ENCODE measurements at places on chromosomes 2 and 18.

GRCh38 chr2:45932278-45932975 is 281.0 kb downstream of the PRKCE start:
- DNase-seq, result no peak

DNA sequence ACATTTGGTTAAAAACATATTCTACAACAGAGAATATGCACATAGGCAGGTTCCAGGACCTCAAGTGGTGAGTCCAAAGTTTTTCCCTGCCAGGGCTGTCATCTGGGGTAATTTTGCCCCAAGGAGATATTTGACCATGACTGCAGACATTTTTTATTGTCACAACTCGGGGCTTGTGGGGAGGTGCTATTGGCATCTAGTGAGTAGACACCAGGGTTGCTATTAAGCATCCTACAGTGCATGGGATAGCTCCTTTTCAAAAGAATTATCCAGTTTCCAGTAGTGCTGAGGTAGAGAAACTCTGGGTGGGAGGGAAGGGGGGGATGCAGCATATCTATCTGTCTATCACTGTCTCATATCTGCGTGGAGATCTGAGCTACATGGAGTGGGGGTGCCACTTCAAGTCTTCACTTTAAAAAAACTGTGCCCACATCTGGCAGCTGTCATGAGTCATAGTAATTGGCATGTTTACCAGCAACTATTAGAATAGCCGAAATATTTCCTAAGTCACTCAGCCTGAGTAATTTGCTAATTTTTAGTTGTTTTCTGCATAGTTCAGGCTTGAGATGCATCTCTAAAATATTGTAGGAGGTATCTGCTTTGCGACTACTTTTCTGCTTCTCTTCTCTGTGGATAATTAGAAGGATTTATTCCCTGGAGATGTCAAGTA is 254.0 kb upstream of the RBMS1 start:
- no peak for DNase-seq

DNA sequence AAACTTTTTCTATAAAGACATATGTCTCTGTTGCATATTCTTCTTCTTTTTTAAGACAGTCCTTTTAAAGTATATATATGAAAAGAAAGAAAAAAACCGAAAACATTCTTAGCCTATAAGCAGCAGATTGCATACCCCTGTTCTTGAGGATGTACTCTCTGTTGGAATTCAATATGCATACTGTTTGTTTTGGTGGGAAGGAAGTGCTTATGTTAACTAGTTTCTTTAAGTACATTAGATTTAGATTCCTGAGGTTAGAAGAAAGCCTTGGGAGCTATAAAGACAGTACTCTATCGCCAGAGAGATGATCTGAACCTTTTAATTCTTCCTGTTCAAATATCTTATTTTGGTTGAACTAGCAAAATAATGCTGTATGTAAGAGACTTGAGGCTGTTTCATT is 46.8 kb upstream of the TBR1 start:
- DNase-seq, result no peak

DNA sequence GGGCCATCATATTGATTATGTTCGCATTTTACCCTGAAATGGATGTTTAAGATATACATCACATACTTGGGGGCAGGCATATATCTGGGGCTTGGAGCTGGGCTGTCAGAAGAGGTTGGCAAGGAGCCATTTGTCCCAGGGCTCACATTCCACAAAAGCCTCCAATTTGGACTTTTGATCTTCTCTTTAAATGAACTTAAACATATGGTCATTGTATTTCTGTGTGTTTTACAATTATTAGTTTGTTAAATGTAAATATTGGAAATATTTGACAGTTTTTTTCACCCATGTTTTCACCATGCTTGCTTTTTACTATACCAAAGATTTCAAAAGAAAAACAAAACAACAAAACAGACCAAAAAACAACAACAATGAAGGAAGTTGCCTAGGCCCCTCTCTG is 165.8 kb upstream of the MEIS1 start:
- no peak for DNase-seq

GRCh38 chr2:182824767-182825158 is 41.7 kb downstream of the FRZB start:
- no peak for DNase-seq

DNA sequence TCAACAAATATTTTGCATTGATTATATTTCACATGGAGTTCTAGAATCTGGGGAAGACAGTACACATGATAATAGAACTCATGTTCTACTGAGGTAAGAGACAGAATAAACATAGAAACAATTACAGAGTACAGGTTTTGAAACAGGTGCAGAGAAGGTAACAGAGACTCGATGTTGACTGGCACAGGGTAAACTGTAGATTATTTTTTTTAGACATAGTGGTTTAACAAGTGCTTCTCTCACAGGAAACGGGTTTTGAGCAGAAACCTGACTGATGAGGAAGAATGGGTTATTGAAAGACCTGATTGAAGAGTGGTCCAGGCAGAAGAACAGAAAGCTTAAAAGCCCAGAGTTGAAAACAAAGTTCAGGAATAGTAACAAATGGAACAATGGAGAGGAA is 1002.5 kb upstream of the FAM98A start:
- DNase-seq, result no peak

DNA sequence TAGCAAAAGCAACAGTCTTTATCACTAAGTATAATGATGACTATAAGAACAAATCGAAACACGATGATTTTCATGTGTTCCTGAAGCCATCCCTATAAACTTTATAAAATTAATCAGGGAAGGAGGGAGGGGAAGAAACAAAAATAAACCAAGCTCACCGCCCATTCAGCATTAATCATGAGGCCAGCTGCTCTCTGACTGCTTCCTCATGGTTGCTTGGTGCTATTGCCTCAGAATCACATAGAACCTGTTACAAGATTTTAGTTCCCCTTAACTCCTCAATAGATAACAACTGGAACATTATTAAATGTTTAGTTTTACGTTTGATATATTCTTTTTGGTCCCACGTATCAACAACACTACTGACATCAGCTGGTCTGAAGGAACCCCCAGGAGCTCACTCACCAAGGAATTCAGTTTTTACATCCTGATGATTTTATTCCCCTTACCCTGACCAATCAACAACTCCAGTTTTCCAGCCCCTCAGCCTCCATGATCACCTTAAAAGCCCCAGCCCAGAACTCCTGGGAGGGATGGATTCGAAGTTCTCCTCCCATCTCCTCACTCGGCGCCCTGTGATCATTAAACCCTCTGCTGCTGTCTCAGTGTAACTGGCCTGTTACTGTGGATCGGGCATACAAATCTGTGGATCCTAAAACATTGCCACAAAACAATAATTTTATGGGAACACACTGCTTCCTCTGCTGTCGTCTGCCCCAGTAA is 10.6 kb upstream of the HNRNPLL start:
- DNase-seq, result no peak

DNA sequence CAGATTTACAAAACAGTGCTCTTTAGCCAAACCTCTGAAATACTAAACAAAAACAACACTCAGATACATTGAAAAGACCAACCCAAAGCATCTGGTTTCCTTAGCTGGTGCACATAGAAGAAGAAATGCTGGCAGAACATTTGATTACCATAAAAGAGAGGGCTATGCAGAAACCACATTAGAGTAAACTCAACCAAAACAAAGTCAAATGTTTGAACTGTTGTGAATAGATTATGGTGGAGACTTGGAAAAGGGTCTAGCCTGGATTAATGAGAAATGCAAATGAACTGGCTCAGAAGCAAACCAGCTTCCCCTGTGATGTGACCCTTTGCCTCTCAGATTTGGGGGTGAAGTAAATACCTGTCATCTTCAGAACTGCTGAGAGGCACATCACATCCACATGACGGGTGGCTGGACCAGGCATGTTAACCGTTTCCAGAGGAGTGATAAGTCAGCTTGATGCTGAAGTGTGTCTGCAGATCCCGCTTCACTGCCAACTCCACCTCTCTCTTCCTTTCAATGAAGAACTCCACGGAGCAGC is 153.0 kb downstream of the NRP2 start:
- no peak for DNase-seq

DNA sequence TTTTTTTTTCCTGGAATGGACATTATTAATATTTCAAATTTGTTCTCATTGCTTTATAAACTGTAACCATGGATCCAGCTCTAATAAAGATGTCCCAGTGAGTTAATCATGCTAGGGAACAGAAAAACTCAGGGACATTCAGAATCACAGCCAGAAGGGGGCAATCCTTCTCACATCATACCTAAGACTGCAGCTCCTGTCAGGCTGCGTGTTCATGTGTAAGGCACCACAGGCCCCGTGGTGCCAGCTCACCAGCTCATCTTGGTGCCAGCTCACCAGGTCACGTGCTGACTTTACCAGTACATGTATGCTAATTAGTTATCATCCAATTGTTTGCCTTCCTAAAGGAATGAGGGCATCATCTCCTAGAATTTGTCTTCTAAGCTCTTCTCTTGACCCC is 84.7 kb upstream of the NEDD4L start:
- no peak for DNase-seq

DNA sequence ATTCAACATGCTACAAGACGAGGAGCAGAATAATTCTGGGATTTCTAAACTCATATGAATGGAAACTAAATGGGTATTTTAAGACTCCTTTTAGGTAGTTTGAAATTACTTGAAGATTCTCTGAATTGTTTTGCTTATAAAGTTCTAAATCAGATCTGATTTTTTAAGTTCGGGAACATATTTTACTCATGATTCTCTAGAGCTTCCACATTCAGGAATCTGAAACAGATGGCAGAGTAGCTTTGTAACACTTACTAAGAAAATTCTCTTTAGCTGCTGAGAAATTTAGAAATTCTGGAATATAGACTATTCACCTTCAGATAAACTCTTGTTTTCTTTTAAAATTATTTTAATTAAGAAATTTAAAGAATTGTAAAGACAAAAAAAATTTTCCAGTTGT is 13.7 kb downstream of the RBBP8 start:
- DNase-seq, result no peak

GRCh38 chr2:108224022-108224421 is 15.7 kb upstream of the SULT1C3 start:
- DNase-seq, result no peak

Measured in stimulated activated CD8-positive, alpha-beta memory T cell treated with anti-CD3 and anti-CD28 coated beads, Interleukin-4, amount 100 ng/mL, for 24 hours (primary cell).